Activated naive CD8-positive, alpha-beta T cell treated with anti-CD3 and anti-CD28 coated beads, Interleukin-2, amount 10 ng/mL, durations not matched to agents 7 days and 5 days (primary cell): ENCODE measurements at places on chromosomes 3 and 15. TPM values are rescaled to one million over a fixed set of nuclear protein-coding genes. Genes with fewer than 3 reads are reported as not detected.

Gene TRMT10C
- 22.8 TPM for total RNA-seq

Gene SLCO2A1
- not detected for total RNA-seq

GRCh38 chr3:186605561-186606545 is 7.0 kb upstream of the AHSG start:
- no peak for DNase-seq

GRCh38 chr3:157130467-157131251 is 29.3 kb downstream of the CCNL1 start:
- DNase-seq: peak; percentile 66

Gene THSD4
- total RNA-seq: not detected

DNA sequence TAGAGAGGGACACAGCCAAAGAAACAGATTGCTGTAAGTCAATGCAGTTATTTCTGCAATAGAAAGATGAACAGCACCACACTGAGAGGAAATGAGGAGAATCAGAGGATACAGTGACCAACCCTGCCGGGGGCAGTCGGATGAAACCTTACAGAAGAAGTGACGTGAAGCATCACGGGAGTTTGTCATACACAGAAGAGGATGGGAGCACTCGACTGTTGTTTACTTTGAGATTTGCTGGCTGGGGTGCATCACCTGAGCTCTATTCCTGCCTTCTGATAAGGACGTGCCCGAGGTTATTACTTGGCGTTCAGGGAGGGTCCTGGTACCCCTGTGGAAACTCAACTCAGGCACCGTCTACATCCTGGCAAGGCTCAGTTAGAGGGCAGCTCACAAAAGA is 45.4 kb downstream of the MAGEF1 start:
- no peak for DNase-seq

DNA sequence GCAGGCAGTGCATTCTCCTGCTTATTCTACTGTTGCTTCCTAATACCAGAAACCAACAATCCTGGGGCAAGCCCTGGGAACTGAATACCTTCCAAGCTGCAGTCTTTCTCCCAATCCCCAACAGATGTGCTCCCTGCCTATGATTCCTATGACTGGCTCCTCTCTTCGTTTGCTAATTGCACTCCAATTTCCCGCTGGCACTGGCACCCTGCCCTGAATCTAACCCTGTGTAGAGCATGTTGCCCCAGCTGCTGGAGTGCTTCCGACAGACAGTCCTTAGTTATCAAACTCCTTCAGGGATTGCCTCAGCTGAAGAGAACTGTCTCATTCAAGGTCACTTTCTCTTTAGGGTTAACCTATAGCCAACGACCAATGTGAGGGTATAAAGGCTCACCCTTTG is 214.1 kb downstream of the NECTIN3 start:
- no peak for DNase-seq

DNA sequence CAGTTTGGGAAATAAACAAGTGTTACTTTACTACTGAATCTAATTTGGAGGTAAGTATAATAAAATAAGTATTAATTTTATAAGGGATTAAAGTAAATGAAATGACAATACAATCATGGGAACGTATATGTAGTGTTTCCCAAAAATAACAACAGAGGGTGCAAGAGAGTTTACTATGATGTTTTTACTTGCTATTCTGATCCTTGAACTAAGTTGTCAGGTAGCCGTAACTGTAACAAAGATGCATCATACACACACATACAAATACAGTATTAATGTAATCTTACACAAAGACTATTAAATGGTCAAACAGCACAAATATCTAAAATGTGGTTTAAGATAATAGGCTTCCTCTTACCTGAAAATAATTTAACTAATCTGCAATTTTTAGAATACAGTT is 311.4 kb downstream of the TBC1D5 start:
- no peak for DNase-seq

Gene STAC
- total RNA-seq: not detected

- DNase-seq: no peak
Observed at GRCh38 chr3:115688418-115688817, 65.1 kb downstream of the GAP43 start.

DNA sequence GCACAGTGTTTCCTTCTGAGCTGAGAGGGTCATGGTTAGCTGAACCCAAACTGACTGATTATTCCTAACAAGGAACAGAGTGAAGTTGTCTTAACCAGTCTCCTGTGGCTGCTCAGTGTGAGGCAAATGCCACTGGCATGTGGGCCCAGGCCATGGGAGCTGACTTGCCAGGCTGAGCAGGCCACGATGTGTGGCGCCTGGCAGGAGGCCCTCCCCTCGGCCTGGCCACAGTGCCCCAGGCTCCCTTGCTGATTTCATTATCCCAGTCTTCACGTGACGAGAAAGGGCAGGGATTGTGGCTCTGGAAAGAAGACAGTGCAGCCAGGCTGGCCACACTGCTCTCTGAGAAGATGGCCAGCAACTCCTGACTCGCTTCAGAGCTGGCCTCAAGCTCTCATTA is 58.8 kb downstream of the SLCO2A1 start:
- no peak for DNase-seq

DNA sequence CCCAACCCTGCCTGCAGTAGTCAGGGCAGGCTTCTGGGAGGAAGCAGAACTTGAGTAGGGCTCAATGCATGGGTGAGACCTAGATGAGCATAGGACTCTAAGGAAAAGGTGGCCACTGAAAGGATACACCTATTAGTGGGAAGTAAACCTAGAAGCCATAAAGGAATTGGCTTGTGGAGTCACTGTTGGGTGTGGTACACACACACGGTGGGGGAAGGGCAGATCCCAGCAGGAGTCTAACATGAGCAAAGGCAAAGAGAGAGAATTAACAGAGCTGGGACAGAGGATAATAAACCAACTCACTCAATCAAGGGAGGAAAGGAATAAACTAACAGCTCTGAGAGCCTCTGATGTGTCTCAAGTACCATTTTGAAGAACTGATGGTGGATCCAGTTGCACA is 23.1 kb downstream of the DAPK2 start:
- no peak for DNase-seq

GRCh38 chr3:192060160-192060781 is 599.3 kb downstream of the PYDC2 start:
- no peak for DNase-seq

Gene VGLL3
- not detected for total RNA-seq

DNA sequence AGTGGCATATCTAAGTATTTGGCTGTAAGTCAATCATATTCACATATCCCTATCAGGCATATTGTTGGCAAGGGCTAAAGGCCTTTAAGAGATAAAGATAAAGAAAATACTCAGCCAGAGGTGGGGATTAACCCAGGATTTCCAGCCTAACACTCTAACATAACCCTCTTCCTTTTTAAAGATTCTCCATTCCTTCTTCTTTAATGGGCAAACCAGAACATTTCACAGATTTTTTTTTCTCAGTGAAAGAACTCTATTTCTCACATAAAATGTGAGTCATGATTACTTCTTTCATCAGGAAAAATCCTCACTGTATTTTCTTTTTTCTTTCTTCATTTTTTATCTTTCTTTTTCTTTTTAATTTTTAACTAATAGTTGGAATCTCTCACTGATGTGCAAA is 200.4 kb downstream of the NR1D2 start:
- no peak for DNase-seq

GRCh38 chr15:71775856-71776255 is 34.5 kb upstream of the NR2E3 start:
- no peak for DNase-seq

DNA sequence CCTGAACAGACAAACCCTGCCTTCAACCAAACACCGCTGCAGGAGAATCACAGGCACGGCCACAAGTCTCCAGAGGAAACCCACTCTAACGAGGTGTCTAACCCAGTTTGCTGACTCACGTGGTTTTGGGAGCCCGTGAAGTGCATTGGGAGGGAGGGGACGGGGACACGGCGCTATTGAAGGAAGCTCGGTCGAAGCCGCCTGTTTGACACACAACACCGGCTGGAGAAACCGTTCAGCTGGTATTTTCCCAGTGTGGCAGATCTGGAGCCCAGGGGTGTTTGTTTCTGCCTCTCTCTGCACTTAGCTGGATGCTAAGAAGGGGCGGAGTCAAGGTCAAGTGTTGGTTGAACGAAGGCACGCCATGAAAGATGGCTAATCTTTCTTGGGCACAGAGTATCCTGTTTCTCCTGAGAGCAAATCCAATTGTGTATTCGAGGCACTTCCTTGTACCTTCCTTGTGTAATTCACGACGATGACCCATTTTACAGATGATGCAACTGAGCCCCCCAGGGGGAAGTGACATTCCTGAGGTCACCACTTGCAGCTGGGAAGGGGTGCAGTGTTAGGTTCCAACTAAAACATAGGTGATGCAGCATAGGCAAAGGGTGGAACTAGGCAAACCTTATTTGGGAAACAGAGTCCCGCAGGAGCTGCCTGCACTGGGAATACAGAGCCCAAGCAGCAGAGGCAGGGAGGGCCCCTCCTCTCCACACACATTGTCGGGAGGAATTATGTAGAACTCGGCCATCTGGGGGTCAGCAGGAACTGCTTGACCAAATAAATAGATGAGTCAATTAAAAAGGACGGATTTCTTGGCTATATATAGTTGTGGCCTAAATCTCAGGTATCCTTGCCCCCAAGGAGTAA is 22.5 kb downstream of the SLC6A6 start:
- DNase-seq: peak; percentile 44

DNA sequence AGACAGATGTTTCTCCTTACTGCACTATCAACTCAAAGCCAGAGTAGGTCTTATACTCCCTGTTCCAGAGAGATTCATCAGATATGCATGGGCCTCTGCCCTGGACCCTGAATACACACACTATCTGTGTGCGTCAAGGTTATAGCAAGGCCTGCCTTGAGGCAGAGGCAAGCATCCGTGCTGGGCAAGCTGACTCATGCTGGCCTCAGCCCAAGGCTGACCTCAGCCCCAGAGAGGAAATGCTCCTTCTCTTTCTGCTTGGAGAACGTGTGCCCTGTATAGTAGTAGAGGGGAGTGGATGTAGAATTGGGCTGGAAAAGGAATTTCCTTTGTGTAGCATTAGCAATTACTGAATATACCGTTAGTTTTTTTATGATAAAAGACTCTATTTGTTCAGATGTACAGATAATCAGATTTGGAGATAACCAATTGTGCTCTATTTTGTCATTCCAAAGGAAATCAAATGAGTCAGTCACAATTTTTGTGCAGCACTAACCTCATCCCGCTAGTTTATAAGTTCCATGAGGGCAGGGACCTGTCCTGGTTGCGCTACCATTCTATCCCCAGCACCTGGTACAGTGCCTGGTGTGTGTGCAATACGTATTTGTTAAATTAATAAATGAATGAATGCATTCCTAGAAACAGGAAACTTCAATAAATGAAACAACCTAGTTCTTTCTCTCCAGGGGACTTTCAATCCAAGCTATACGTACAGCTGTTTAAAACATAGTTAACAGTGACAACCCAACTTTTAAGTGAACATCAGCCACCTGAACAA is 13.3 kb upstream of the PAQR9 start:
- no peak for DNase-seq

GRCh38 chr3:15360788-15361493 is 28.6 kb upstream of the SH3BP5 start:
- DNase-seq: no peak

DNA sequence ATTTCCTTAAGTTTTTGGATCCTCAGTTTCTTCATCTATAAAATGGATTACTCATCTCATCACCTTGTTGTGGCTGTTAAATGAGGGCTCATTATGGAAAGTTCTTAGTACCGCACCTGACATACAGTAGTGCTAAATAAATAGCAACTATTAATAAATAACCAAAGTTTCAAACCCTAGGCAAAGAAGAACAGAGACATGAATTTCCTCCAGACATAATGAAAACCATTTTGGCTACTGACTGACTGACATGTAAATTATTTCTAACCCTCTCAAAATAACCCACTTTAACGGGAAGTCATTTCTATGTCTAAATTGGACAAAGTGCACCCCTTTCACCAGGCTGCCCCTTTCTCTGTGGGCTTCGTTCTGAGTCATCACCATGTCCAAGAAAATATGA is 17.4 kb upstream of the KLHL6 start:
- DNase-seq: no peak

DNA sequence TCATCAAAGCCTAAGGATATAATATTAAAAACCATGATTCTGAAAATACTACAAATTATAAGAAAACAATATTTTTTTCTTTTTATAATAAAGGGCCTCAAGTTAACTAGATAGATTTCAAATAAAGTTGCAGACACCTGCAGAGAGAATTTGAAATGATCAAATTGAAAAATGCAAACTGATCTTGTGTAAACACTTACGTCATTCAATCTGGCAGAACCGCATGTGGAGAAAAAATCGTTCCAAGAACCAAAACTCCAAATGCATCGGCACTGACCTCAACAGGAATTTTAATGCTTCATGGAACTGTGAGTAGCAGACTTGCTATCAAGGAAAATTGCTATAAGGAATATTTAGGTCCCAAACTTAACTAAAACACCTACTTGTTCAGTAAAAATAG is 17.2 kb downstream of the CPA3 start:
- DNase-seq: no peak

- no peak for DNase-seq
Observed at GRCh38 chr3:185995352-185995751, 57.5 kb upstream of the TRA2B start.

Gene TNFAIP8L3
- total RNA-seq: 0.17 TPM

Gene PIF1
- 45.8 TPM for total RNA-seq

Gene IGF2BP2
- total RNA-seq: 1.2 TPM

DNA sequence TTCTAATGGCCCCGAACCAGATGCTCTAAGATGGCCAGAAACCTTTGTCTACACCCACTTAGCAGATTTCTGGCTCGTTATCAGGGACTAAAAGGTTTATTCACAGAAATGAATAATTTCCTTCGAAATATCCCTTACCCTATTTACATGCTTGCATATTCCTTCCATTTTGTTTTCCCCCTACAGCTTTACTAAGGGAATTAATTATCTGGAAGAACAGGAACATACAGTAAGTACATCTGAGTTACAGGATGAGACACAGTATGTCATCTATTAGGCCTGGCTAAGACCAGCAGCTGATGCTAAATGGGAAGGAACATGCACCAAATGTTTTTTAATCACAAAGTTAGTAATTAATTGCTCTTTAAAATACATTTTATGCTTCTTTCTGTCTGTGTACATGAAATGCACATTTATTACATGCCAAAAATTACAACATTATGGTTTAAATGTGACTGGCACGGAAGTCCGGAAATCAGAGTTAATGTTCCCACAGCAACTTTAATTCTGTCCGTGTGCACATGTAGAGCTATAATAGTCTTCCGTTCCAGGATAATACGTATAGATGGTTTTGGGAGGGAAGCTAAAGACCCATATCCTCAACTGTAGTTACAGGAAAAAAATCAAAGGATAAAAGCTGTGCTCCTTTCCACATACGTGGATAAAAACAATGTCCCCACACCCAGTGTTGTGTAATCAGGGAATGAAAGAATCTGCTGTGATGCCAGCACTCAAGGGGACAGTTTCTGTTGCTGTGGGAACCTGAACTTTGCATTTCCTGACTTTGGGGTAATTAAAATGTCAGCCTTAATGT is 82.0 kb downstream of the TIGIT start:
- DNase-seq: no peak

GRCh38 chr3:12655701-12656100 is 8.2 kb downstream of the RAF1 start:
- no peak for DNase-seq

- no peak for DNase-seq
Observed at GRCh38 chr15:38377636-38378035, 76.3 kb upstream of the FAM98B start.

Gene HDC
- not detected for total RNA-seq

Gene BCL2A1
- total RNA-seq: 33.6 TPM

- no peak for DNase-seq
Observed at GRCh38 chr3:117246771-117247555, 537.4 kb downstream of the TUSC7 start.
